ENCODE measurements at places on chromosomes 5 and 9. TPM values are rescaled to one million over a fixed set of nuclear protein-coding genes. Genes with fewer than 3 reads are reported as not detected.

FST gene
- total RNA-seq = 10.0 TPM

TMC1 gene
- not detected for total RNA-seq

PTGR1 gene
- total RNA-seq = 111 TPM

EQTN gene
- not detected for total RNA-seq

LCP2 gene
- 0.10 TPM for total RNA-seq

BHMT gene
- total RNA-seq = not detected

STK32A gene
- total RNA-seq = 5.0 TPM

DMRT2 gene
- total RNA-seq = not detected

SLC6A7 gene
- not detected for total RNA-seq

ARRDC3 gene
- total RNA-seq = 42.6 TPM

MRPS2 gene
- total RNA-seq = 34.6 TPM

C5orf58 gene
- total RNA-seq = not detected
